PC-3 (cell line): ENCODE measurements at places on chromosomes 13 and 19. TPM values are rescaled to one million over a fixed set of nuclear protein-coding genes. Genes with fewer than 3 reads are reported as not detected.

DNA sequence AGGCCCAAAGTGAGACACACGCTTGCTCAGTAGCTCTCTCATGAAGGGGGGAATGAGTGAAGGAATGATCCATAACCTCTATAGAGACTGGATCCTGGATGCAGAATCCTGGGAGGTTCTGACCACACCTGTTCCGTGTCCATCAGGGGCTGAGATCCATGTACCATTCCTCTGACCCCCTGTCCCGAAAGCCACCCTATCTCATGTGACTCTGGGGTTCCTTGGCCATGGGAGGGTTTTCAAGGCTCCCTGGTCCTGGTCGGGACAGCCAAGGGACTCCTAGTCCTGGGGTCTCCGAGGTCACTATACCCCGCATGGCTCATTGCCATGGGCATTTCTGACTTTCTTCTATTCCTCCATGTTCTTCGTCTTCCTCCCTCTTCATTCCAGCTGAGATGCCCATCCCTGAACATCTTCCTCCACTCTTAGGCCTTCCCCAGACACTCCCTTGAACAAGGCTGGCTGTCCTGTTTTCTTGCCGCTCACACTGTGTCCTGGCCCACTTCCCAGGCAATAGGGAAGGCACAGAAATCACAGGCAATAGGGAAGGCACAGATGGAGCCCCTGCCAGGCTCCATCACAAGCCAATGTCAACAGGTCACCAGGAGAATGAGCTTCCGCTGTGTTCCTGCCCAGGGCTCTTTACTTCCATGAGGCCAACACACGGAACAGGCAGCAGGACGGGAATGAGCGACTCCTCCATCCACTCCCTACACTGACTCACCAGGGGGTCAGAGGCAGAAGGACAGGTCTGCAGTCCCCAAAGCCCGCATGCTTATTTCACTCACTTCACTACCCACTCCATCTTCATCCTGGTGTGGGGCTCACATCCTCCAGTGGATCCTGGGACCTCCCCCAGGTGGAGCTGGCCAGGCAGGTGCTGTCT, 3.2 kb downstream of the CEACAM5 start:
- H3K4me3 ChIP-seq = no peak overlapping the region
- no peaks in the 10 kb centered on the region for H3K4me1 ChIP-seq
- no peaks in the 10 kb centered on the region for H3K27me3 ChIP-seq
- no peak for DNase-seq

DNA sequence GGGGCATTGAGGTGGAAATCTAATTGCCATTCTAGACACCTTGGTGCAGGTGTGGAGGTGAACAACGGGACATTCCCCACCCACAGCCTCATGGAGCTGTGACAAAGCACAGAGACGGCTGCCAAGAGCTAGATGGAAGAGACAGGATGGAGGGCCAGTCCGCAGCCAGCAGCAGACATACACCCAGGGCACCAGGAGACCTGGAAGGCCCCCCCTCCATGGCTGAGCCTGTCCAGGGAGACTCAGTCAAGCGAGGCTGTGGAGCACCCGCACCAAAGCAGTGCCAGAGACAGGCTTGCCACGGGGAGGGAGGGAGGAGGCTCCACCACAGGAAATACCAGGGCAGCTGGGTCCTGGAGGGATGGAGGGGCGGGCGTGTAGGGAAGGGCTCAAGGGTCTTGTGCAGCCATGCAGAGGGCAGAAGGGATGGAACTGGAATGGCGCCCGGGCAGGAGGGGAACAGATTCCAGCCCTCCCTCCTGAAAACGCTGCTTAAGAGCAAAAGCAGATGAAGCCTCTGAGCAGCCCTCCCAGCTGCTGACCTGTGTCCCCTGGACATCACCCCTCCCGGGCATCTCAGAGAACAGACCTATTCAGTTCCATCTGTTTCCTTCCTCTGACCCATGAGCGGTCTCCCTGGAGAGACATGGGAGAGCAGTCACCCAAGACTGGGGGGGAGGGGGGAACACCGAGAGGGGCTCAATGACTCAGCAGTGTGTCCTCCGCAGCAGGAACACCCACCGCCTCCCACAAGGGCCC, 14.4 kb downstream of the EPS15L1 start:
- H3K4me1 ChIP-seq = peaks cover 16% of the 10 kb centered on the region; the same call in 1 of the 2 replicates
- H3K36me3 ChIP-seq = no peaks in the 10 kb centered on the region
- H3K27ac ChIP-seq = no peak overlapping the region
- peak; percentile 5 for DNase-seq

- no peak within 1 kb of the TSS for H3K27ac ChIP-seq
- H3K36me3 ChIP-seq = no peaks in the 10 kb centered on the region; the same call in 1 of the 2 replicates
- peak within 1 kb of the TSS; percentile 82 for H3K4me3 ChIP-seq
- peak; percentile 53 for DNase-seq
- no peaks in the 10 kb centered on the region for H3K27me3 ChIP-seq
Observed at GRCh38 chr19:18173572-18174288, at the start of gene IFI30. TSS of gene IFI30 (plus strand) at chr19:18173813. CDS start at chr19:18173842, 29 bp downstream.

DNA sequence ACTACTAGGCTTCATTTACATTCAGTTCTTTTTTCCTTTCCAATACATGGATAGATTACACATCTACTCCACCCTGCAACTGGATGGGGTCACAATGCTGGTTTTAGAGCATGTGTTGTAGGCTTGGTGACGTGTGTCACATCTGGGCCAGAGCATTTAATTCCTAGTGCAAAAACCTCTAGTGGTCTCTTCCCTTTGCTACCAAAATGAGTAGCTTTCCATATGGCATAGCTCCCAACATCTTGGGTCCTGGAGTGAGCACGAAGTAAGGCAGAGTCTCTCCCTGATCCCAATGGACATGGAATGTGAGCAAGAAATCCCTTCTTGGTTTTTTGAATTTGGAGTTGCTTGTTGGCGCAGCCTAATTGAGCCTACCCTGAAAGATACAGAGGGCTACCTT, 51.7 kb downstream of the TNFSF11 start:
- no peak for DNase-seq
- no peaks in the 10 kb centered on the region for H3K36me3 ChIP-seq

The LIM2 gene
- total RNA-seq = not detected in 2 replicates

The ZNF835 gene
- not detected in 2 replicates for total RNA-seq
